ENCODE measurements at places on chromosomes 3 and 15.

GRCh38 chr15:50050986-50051743, 67.9 kb downstream of the ATP8B4 start:
- DNase-seq = no peak

- DNase-seq = no peak
These were observed 16.0 kb downstream of the ROBO2 start for GRCh38 chr3:77055841-77056341.

DNA sequence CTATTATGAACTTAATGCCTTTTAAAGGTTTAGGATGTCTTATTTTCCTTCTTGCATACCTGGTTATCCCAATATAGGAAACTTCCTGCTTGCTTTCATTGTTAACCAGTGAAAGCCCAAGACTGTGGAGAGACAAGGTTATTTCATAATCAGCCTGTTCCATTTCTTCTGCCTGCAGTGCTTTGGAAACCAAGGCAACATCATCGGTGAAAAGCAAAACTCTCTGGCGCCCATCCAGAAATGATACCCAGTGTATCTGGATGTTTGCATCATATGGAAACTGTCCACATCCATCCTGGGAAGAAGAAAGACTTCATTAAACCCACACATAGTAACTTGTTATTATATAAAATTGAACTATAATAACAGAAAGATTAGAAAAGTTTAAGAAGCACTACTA, 170.1 kb downstream of the VPS13C start:
- DNase-seq = no peak

DNA sequence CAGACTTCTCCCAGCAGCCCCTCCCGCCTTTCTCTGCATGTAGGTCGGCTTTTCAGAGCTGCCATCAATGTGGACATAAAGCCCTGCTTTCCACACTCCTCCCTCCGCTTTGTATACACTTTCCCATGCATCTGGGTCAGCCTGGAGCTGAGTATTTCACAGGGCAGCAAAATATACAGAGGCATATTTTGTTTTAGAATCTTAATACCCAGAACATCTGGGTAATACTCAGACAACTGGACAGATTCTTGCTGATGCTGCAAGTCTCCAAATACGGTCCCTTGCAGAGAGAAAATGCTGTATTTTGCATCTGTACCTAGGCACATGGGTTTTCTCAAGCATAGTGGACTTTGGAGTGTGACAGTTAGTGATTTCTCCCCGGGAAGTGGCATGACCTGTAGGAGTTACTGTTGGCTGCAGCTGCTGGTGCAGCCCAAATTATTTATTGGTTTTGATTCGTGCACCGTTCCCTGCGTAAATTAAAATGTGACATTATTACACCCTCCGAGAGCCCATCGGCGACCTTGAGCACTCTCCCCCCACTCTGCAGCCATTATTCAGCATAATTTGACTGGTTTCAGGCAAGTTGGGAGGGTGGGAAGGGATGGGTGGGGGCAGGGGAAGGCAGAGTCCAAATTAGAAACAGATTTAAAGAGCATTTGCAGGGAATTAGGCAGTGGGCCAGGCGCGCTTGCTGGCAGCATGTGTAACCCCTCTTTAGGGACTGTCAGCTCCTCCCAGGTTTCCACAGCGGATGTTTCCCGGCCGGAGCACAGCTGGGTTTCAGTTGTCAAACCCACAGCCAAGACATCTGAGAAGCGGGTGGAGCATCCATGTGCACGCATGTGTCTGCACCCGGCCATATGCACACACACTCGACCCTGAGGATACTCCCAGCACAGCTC, 100.8 kb downstream of the CPN2 start:
- DNase-seq = no peak

- DNase-seq = no peak
These were observed 530 bp upstream of the FBXL22 start for GRCh38 chr15:63596676-63597037.

- DNase-seq = no peak
These were observed 8.4 kb upstream of the PARP6 start for GRCh38 chr15:72280751-72281150.

- DNase-seq = no peak
These were observed at the start of gene SLC38A3 for GRCh38 chr3:50204804-50205412. TSS of gene SLC38A3 (plus strand) at chr3:50205271. CDS start at chr3:50214200, 8,929 bp downstream.

DNA sequence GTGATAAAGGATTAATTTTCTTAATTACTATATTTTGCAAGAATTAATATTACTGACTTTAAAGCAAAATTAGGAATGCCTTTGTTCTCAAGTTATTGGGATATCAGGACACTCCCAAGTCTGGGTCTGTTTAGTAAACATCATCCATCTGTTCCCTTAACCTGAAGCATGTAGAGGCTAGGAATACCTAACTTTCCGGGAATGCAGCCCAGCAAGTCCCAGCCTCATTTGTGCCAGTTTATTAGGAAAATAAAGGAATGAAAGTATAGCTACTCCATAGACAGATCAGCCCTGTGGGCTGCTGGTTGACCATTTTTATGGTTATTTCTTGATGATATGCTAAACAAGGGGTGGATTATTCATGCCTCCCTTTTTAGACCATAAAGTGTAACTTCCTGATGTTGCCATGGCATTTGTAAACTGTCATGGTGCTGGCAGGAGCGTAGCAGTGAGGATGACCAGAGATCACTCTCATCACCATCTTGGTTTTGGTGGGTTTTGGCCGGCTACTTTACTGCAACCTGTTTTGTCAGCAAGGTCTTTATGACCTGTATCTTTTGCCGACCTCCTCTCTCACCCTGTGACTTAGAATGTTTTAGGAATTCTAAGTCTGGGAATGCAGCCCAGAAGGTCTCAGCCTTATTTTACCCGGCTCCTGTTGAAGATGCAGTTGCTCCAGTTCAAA, 540.2 kb downstream of the NAALADL2 start:
- no peak for DNase-seq

GRCh38 chr3:3355442-3355841, 176.0 kb upstream of the CRBN start:
- DNase-seq = no peak

- no peak for DNase-seq
These were observed 98.6 kb downstream of the TPRG1 start for GRCh38 chr3:189270248-189270832.

DNA sequence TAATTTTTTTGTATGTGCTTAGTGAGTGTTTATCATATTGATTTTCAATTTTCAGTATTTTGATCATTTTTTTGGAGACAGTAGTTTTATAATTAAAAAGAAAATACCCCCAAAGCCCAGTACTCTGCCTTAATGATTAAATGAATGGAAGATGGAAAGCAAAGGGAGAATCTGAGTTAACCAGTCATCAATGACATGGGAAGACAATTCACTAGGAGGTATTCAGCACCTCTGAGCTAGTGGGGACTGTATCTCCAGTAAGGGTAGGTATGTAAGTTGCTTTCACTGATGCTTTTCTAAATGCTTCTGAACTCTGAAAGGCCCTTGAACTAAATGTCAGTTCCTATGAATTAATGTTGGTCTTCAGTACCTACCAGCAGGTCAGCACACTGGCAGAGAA, 590.4 kb upstream of the DPPA4 start:
- no peak for DNase-seq

DNA sequence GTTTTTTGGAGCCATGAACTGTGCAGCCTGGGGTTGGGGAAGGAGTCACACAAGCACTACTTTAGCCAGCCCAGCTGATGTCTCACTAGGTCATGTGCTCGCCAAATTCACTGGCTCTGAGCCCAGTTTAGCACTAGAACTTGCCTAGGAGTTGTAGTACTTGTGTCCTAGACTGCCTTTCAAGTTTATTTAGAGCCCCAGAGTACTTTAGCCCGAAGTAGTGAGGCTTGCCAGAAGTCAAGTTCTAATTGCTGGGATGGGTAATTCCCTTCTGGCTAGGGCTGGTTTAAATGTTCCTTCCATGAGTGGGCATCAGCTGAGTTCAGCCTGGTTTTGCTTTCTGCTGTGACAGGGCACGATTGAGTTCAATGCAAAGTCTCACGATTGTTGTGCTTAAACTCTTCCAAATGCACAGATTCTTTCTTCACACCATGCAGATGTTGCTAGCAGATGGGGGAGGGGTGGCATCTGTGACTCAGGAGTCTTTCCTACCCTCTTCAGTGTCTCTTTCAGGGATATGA, 228.2 kb upstream of the ZPLD1 start:
- DNase-seq = no peak

- no peak for DNase-seq
These were observed 1.4 kb upstream of the RSRC1 start for GRCh38 chr3:158108445-158108985.

DNA sequence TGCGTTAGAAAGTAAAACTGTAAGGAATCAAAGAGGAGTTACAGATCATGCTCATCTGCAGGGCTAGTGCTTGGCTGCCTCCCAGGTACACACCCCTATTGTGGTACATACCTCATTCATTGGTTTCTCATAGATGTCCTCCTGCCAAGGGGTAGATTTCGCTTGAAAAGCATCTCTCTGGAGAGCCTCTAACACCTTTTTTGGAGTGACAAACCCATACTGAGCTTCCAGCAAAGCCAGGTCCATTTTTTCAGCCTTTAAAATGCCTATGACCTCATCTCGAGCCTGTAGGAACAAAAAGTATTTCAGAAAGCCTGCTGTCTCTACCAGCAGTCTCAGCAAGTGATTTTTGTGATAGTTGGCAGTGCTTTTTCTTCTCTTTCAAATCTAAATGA, 112.1 kb downstream of the CMSS1 start:
- no peak for DNase-seq

DNA sequence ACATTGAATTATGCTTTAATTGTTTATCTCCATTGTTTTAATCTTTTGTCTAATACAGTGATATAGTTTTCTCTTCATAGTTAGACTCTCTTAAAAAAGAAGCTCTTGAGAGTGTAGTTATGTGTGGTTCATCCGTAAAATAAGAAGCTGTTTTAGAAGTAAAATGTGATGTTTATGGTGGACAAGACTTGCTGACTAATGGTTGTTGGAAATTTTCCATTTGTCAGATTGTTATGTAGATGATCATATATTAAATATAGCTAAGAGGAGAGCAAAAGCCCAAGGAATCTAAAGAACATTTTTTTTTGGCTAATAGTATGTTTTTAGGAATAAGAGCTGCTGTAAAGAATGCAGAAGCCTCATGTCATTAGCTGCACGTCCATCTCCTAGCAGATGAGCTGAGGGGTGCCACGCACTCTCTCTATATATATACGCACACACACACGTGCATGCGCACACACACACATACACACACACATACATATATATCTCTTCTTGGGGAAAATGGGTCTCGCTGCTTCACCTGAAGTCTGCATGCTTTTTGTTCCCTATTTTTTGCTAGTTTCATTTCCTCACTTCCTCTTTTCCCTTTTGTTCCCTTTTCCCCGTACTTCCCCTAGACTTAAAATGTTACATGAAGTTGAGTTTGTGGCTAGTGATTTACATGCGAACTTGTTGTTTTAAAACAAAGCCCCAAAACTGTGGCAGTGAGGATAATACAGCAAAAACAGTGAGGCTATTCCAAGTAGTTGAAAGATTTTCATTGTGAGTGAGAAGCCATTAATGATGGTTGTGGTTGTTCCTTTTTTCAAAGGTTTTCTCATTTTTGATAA, 107.8 kb downstream of the MBNL1 start:
- DNase-seq = no peak

- DNase-seq = no peak
These were observed 68.2 kb downstream of the HMCES start for GRCh38 chr3:129346695-129347457.

GRCh38 chr15:45763170-45763869, 128.5 kb downstream of the SQOR start:
- no peak for DNase-seq

DNA sequence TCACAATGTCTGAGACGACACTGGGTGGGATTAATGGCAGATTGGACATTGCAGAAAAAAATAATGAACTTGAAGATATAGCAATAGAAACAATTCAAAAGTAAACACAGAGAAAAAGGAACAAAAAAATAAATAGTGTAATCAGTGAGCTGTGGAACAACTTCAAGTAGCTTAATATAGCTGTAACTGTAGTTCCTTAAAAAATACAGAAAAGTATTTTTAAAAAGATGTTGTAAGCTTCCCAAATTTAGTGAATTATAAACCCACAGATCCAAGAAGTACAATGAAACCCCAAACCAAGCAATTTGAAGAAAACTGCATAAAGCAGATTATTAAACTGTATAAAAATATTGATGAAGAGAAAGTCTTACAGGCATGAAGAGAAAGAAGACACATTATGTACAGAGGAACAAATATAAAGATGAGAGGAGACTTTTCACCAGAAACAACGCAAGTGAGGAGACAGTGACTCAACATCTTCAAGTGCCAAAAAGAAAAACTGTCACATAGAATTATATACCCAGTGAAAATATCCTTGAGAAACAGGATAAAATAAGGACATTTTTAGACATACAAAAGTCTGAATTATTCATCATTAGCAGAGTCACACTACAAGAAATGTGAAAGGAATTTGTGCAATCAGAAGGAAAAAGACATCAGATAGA, 176.4 kb downstream of the NFKBIZ start:
- DNase-seq = no peak

GRCh38 chr3:98602078-98602678, 8.8 kb upstream of the CPOX start:
- no peak for DNase-seq

DNA sequence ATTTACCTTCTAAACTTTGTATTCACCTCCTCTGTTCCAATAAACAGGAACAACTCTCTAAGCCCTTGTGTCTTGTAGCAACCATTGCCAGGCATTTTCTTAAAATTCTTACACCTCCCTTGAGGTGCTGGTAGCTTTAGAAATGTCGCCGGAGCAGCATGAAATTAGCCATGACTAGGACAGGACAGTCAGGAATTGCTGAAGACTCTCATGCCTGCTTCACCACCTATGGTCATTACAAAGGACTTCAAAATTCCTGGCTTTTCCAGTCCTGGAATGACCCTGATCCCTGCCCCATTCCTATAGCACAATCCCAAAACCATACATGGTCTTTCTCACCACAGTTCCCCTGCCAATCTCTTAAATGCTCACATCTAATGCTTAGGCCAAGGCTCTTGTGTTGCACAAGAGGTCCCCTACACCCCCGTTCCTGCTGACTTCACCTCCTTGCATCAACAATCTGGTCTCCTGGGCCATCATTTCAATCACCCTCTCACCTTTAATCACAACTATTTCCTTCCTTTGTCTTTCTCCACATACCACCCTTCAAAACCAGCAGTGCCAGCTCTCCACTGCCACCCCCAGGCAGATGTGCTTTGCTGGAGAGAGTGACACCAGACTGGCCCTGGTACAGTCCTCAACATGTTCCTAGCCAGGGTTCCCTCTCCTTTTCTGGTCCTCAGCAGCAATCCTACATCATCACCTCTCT, 113.2 kb upstream of the TJP1 start:
- DNase-seq = no peak

- no peak for DNase-seq
These were observed 188.5 kb upstream of the PROK2 start for GRCh38 chr3:71973274-71974030.

- DNase-seq = peak; percentile 21
These were observed at the start of gene PLCH1 for GRCh38 chr3:155744626-155745324. TSS of gene PLCH1 (minus strand) at chr3:155745071. CDS start at chr3:155704224, 40,847 bp downstream.

GRCh38 chr3:154428286-154429206, 1.4 kb downstream of the GPR149 start:
- no peak for DNase-seq
